ENCODE measurements at places on chromosomes 2 and 18.

- no peak for DNase-seq
Observed at GRCh38 chr2:3102922-3103569, 274.6 kb downstream of the EIPR1 start.

GRCh38 chr2:24875272-24875671, 44.8 kb downstream of the ADCY3 start:
- no peak for DNase-seq

GRCh38 chr18:31688606-31689005, 4.2 kb upstream of the B4GALT6 start:
- DNase-seq: no peak

GRCh38 chr2:86226070-86226469, 26.8 kb downstream of the MRPL35 start:
- no peak for DNase-seq

- no peak for DNase-seq
Observed at GRCh38 chr2:788227-789032, 111.2 kb upstream of the TMEM18 start.

GRCh38 chr2:172328103-172328841, 99.1 kb upstream of the ITGA6 start:
- DNase-seq: no peak

DNA sequence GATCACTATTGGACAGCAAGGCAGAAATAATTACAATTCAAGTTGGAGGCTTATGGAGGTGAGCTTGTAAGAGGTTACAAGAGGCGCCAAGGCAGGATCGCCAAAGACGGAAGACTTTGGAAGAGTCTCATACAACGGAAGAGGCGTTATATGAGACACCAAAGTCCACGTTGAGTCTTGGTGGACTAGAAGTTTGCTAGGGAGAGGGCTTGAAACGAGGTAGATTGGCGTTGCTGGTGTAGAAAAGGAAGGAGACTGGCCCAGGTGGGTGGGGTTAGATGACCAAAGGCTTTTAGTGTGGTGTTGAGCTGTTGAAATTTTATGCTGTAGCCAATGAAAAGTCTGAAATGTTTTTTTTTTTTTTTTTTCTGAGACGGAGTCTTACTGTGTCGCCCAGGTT, 1.4 kb downstream of the MSH2 start:
- DNase-seq: no peak

- DNase-seq: no peak
Observed at GRCh38 chr2:239621611-239622010, 220.8 kb upstream of the HDAC4 start.

GRCh38 chr2:54995553-54995952, 54.7 kb downstream of the RTN4 start:
- DNase-seq: no peak

- DNase-seq: no peak
Observed at GRCh38 chr18:12819322-12819721, 64.7 kb downstream of the PTPN2 start.

GRCh38 chr18:36298126-36298741, 721 bp downstream of the FHOD3 start:
- no peak for DNase-seq

DNA sequence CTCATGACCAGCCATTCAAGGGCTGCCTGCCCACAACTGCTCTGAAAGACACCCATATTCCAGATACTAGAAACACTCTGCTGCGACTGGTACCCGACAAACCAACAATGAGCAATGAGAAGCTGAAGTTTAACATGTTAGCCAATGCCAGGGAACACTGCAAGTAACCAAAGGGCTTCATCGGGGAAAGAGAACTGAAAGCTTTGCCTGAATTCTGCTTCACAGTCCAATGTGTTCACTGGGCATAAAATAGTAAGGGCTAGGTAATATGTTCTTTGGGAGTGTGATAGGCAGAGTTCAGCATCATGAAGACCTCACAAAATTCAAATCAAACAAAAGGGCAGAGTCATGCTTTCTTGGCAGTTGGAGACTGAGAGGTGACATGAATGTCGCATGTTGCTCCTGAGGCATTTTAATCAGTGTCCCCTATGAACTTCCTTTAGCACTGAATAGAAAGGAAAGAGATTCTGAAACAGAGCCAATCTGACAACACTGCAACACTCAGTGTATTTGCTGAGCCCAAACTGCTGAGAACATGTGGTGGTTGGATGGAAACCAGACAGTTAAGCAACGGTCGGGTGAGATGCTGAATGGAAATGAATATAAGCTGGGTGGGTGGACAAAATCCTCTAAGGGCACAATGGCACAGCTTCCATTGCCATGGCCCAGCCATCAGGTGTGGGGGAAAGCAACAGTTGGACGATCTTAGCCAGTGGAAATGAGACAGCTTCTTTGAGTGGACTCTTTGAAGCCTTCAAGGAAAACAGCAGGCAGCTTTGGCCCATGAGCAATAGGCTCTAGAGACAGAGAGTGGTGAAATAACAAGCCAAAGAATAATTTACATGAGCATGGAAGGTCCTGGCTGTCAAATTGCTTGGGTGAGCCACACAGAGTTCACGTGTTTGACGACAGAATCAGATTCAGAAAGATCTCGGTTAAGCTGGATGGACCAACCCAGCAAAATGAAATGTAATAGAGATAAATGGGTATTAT, 277.5 kb downstream of the AFF3 start:
- DNase-seq: no peak

GRCh38 chr2:53867773-53868172, 8.0 kb upstream of the GPR75 start:
- no peak for DNase-seq

GRCh38 chr2:72515696-72516095, 310.1 kb downstream of the EXOC6B start:
- no peak for DNase-seq

DNA sequence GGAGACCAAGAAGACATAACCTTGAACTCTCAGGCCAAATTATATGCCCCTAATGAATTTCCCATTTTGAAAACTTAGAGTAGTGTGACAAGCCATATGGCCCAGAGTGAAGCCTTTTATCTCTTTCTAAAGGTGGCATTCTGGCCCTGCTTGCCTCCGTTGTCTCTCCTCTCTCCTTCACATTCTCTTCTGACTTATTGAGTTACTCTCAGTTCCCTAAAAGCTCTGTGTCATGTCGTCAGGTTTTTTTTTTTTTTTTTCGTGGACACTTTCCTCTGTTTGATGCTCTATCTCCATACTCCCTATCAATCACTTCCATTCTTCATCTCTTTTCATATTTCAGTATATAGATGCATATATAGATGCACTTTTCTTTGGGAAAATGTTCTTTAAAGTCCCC, 128.1 kb upstream of the RPRM start:
- DNase-seq: no peak

DNA sequence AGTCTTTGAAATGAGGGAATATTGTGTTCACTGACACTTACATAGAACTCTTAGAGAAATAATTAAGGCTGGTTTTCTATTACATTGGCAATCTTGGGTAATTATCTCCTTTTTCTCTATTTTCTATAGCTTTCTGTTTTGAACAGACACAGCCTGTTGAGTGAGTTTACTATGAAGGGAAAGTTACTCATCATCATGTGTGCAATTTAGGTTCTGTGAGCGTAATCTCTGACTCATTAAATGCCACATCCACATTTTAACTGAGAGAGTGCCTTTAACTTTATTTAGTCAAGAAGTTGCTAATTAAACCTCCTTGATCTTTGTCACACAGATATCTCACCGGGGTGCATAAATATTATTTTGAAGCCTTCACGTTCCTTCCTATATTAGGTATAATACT, 174.0 kb upstream of the SLC8A1 start:
- DNase-seq: no peak

- no peak for DNase-seq
Observed at GRCh38 chr18:59056706-59057492, 82.8 kb upstream of the SEC11C start.

DNA sequence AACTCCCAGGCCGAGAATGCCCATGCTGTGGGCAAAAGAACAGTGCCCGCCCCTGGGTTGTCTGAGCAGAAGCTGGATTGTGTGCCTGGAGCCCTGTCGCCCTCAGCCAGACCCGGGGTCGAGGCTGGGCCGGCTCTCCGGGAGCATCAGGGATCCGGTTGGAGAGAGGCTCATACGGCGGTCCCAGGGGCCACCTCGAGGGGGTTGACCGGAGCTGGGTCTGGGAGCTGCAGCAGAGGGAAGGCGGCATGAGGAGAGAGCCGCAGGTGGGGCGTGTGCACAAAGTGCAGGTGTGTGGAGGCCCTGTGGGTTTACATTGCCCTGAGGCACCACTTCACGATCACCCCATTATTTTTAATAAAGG, 39.5 kb downstream of the MBP start:
- no peak for DNase-seq

DNA sequence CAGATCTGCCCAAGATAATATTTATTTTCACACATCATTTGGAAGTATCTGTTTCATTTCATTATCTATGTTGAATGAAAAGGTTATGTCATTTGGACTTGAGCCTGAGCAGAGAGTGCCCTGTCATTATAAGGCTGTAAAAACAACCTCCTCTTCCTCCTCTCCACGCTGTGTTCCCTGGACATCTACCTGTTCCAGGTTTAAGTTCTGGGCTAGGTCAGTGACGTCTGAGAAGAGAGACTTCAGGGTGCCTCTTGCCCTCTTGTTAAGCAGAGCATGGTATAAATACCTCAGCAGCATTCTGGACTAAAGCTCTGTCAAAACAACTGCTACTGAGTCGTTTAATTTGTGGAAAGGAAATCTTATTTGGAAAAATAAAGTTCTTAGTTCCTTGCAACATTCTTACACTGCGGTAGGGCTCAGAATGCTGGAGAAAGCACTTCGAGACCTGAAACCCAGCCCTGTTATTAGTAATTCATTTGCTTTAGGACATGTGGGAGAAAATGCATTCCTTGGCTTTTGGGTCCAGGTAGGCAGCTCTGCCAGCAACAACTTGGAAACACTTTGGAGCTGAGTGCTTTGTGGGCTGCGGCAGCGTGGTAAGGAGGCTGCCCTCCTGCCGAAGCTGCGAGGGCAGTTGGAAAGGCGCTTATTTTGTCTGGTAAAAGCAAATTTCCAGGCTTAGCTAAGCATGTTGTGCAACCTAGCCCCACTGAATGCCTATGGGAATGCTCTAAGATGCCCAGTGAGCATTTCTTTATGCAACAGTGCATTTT, 91.8 kb upstream of the NEDD4L start:
- DNase-seq: no peak

GRCh38 chr18:74533666-74534065, 634 bp upstream of the CNDP1 start:
- no peak for DNase-seq

DNA sequence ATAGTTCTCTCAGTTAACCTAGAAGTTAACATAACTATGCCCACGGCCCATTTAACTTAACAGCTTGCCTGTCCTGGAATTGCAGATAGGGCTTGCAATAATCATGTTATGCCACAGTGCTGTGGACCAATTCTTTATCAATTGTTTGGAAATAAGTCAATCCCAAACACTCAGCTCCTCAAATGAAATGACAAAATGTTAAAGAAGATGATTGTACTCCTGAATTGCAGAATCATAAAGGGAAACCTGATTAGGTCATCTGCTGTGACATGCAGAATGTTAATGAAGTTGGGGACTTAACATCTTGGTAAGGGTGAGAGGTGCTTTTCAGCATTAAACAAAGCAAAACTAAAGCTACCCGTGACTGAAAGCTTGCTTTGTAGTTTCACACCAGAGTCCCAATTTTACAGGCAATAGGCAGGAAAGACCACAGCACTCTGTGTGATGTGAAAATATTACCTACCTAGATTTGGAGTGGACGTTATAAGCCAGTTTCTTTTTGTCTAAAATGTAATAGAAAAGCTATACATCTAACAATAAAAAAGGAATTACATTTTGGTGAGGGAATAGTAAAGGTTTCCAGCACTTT, 364.0 kb downstream of the GPD2 start:
- no peak for DNase-seq

GRCh38 chr2:84894131-84894586, 11.3 kb upstream of the TMSB10 start:
- DNase-seq: no peak

- no peak for DNase-seq
Observed at GRCh38 chr2:73187549-73187948, 14.8 kb upstream of the NOTO start.

GRCh38 chr18:79933765-79934164, 17.7 kb downstream of the SLC66A2 start:
- DNase-seq: no peak

DNA sequence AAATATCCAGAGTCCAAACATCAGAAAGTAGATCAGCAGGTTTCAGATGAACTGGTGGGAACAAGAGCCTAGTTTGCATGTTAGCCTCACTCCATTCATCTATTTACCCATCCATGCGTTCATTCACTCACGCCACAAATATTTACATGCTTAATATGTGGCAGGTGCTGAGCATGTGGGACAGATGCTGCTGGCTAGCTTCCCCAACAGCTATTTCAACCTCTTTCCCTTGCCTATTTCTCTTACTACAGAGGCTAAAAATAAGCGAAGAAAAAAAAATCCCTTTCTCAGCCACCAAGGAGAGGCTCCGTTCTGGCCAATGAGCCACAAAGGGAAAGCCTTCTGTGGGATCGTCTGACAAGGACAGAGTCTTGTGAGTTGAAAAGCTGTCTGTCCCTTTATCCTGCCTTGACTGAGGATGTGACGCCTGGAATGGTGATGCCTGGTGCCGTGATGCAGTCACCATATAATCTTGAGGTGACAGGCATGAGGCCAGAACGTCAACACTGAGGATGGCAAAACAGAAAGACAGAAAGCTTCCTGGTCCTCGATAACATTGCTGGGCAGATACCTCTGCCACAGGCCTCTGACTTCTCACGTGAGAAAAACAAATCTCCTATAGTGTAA, 78.2 kb downstream of the KCTD1 start:
- DNase-seq: no peak

GRCh38 chr2:228767196-228767595, 503.9 kb downstream of the PID1 start:
- DNase-seq: no peak

GRCh38 chr2:235204948-235205347, 253.1 kb downstream of the SH3BP4 start:
- no peak for DNase-seq

- DNase-seq: no peak
Observed at GRCh38 chr2:176725873-176726645, 456.8 kb downstream of the MTX2 start.

DNA sequence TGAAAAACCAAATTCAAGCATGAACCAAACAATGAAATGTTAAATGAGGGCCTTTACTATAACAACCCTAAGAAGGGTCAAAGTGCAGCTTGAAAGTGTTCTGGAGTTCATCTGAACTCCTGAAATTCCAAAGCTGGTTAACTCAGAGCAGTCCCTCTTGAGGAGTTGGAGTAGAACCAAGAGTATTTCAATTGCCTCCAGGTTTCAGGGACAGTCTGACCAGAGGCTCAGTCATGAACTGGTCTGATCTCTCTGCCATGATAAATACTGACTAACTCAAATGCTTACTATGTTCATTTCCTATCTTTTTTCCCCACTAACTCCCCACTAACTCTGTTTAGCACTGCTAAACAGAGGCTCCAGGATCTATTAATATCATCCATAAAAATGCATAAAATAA, 2.7 kb downstream of the STARD7 start:
- DNase-seq: no peak

- DNase-seq: no peak
Observed at GRCh38 chr18:31403409-31403808, 26.8 kb downstream of the DSG4 start.

- DNase-seq: peak; percentile 55
Observed at GRCh38 chr2:241309684-241310117, 5.8 kb downstream of the HDLBP start.

GRCh38 chr2:85929096-85930050, 40.6 kb upstream of the ST3GAL5 start:
- DNase-seq: no peak

Data from activated CD8-positive, alpha-beta memory T cell treated with anti-CD3 and anti-CD28 coated beads for 4 hours (primary cell).